ENCODE measurements at places on chromosomes 6 and 20.

DNA sequence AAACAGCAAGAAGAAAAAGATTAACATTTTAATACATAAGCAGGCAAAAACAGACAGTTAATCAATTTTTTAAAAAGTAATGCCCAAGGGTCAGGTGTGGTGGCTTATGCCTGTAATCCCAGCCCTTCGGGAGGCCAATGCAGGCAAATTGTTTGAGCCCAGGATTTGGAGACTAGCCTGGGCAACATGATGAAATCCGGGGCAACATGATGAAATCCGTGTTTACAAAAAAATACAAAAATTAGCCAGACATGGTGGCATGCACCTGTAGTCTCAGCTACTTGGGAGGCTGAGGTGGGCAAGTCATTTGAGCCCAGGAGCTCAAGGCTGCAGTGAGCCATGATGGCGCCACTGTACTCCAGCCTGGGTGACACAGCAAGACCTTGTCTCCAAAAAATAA lies 94.1 kb upstream of the DST start:
- DNase-seq: no peak

DNA sequence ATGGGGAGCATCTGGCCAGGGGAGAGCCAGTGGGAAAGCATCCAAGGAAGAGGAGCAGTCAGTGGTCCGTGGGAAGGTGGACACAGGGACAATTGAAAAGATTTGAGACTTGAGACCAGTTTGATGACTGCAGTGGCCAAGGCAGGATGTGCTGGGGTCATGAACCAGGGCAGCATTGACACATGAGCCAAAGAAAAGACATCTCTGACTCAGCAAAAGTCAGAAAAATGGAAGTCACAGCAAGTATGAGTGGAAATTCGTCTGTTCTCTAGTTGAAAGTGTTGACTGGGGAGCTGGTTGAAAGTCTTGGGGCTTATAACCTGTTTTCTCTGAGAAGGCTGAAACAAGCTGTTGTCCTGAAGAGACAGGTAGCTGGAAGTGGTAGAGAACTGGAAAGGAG lies 31.3 kb downstream of the RAB22A start:
- no peak for DNase-seq

- no peak for DNase-seq
These were observed 295.7 kb upstream of the RUNX2 start for GRCh38 chr6:45032426-45032825.

GRCh38 chr6:17565399-17565798 lies 34.7 kb upstream of the FAM8A1 start:
- DNase-seq: no peak

DNA sequence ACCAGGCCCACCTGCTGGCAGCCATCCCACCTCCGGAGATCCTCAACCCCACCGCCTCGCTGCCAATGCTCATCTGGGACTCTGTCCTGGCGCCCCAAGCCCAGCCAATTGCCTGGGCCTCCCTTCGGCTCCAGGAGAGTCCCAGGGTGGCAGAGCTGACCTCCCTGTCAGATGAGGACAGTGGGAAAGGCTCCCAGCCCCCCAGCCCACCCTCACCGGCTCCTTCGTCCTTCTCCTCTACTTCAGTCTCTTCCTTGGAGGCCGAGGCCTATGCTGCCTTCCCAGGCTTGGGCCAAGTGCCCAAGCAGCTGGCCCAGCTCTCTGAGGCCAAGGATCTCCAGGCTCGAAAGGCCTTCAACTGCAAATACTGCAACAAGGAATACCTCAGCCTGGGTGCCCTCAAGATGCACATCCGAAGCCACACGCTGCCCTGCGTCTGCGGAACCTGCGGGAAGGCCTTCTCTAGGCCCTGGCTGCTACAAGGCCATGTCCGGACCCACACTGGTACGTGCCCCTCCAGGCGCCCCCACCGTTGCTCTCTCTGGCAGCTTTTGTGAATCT lies 1.1 kb downstream of the SNAI1 start:
- DNase-seq: no peak

DNA sequence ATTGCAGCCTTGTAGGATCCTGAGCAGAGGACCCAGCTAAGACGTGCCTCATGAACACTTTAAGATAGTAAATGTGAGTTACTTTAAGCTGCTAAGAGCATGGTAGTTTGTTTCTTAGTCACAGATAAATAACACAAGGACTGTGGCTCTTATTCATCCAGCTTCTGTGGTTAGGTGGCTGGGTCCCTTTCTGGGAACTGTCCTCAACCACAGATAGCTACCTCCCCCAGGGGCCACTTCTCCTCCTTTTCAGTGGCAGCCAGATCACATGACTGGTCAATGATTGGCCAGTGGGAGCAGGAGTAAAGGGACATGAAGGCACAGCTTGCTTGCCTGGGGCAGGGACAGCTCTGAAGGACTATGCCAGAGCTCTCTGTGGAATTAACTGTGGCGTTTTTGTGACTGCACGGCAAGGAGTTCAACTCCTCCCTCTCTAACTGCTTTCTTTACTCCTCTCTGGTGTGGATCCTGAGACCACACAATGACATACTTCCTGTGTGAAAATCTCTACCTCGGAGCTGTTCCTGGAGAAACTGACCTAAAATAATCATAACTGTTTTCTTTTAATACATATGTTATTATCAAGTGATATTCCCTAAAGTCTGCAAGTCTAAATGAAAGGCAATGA lies 76.5 kb downstream of the NRN1 start:
- DNase-seq: no peak

- DNase-seq: no peak
These were observed 25.9 kb downstream of the PPARD start for GRCh38 chr6:35368038-35368887.

GRCh38 chr6:157069585-157069984 lies 253.7 kb downstream of the TMEM242 start:
- no peak for DNase-seq

GRCh38 chr6:99432877-99433276 lies 7.8 kb upstream of the PNISR start:
- DNase-seq: no peak

GRCh38 chr6:106925948-106926347 lies 48.6 kb downstream of the CD24 start:
- DNase-seq: no peak

DNA sequence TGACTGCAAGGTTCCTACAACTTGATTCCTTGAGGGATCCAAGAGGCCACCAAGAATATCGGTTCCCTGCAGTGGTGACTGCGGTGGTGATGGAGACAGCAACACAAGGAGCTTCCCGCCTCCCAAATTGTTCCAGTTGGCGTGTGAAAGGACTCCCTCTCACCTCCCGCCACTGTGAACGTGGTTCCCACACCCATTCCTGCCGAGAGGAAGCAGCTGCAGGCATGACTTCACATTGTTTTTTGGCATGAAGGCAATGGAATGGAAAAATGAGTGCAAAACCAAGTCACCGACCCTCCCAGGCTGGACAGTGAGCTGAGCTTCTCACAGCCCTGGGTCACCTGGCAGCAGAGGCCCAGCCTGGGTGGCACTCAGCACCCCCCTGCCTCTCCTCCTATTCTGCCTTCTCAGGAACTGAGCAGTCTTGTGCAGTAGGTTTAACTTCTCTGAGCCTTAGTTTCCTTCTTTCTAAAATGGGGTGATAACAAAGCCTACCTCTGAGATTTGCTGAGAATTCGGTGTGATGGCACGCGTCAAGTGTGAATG lies 75.0 kb downstream of the CNKSR3 start:
- no peak for DNase-seq

GRCh38 chr6:101011186-101011585 lies 130.1 kb upstream of the ASCC3 start:
- DNase-seq: no peak

DNA sequence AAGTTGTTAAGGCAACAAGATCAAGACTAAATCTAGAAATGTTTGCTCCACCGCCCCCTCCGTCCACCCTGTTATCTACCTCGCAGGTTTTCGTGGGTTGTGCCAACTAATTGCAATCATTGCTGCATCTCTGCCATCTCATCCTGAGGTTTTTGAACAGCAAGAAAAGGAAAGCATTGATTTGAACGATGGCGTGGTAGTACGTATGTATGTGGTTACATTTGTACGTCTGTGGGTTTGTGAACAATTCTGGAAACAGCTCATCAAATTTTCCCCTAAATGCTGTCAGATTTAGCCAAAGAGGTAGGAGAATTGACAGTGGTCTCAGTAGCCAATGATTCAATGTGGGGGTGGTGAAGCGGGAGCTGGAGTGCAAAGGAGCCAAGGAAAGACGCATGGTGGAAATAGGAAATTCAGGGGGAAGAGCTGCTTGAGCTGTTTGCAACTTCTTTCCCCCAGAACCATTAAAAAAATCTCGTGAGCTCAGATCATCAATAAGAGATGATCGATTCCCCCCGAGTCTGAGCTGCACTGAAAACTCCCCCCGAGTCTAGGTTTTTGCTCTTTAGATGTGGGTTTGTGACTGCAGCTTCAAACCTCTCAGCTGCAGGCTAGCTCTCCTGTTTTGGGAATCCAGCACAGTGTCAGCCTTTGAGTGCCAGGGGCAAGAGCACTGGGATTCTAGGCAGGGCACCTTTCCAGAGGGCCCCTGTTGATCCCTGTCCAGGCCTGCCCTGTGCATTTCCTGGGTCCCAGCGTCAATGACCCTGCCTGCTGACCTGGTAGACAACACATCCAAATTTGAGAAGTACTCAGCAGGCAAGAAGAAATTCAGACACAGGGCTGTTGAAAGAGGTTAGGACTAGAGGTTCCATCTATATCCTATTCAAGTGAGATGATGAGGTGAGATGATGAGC lies 72.6 kb upstream of the LY86 start:
- no peak for DNase-seq

DNA sequence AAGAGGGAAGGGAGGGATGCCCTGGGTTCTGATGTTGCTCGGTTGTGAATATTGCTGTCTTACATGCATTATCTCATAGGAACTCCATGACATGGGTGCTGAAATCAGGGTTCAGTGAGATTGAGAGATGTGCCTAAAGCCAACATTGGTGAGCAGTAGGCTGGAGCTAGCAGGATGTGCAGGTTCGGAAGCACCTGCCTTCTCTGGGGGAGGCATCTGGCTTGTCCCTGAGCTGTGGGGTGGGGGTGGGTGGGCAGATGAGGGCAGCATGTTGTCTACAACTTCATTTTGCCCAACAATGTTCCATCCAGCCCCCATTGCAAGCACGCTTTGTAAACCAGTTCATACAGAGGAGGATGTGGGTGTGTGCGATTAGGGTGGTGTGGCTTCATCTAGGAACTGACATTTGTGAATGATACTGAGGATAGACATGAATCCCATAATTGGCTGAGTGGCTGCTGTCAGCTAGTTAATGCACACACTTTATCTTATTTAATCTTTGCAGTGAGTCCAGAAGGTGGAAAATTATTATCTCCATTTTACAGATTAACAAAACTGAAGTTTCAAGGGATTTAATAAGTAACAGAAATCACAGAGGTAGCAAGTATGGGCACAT lies 119.4 kb downstream of the SYNDIG1 start:
- no peak for DNase-seq

All from stimulated activated CD8-positive, alpha-beta memory T cell treated with anti-CD3 and anti-CD28 coated beads, Interleukin-4, amount 100 ng/mL, for 1 hour (primary cell).